A549 treated with RU486 at 1 μM for 4 hours (cell line): ENCODE measurements at places on chromosomes 13 and 19. TPM values are rescaled to one million over a fixed set of nuclear protein-coding genes. Genes with fewer than 3 reads are reported as not detected.

ZIK1 gene
- 0.06 TPM in 1 of 5 replicates, not detected in the others for total RNA-seq

FGF22 gene
- total RNA-seq, result 0.24 to 0.95 TPM (median 0.67 TPM) in 5 replicates

SIGLEC11 gene
- not detected in 5 replicates for total RNA-seq

CATSPERD gene
- total RNA-seq, result not detected in 5 replicates

KMT2B gene
- total RNA-seq, result 49.8 to 65.3 TPM (median 57.7 TPM) in 5 replicates

FOXA3 gene
- 0.58 to 1.1 TPM (median 0.81 TPM) in 5 replicates for total RNA-seq

CDKN2D gene
- total RNA-seq, result 4.2 to 6.2 TPM (median 5.3 TPM) in 5 replicates

ZNF835 gene
- not detected in 5 replicates for total RNA-seq

GPR18 gene
- not detected in 5 replicates for total RNA-seq

ANKLE1 gene
- 0.17 to 0.63 TPM (median 0.46 TPM) in 5 replicates for total RNA-seq

ZNF99 gene
- total RNA-seq, result not detected in 5 replicates

CEACAM4 gene
- total RNA-seq, result not detected in 5 replicates

COX7A1 gene
- total RNA-seq, result not detected in 5 replicates

REX1BD gene
- 43.0 to 66.6 TPM (median 58.2 TPM) in 5 replicates for total RNA-seq

ZNF616 gene
- total RNA-seq, result 0.45 to 1.2 TPM (median 0.82 TPM) in 5 replicates

RDH8 gene
- 0.26 to 0.75 TPM (median 0.53 TPM) in 5 replicates for total RNA-seq

ZNF729 gene
- not detected in 5 replicates for total RNA-seq

CAPN12 gene
- total RNA-seq, result 3.6 to 6.5 TPM (median 5.9 TPM) in 5 replicates

C3 gene
- 34.0 to 64.4 TPM (median 45.2 TPM) in 5 replicates for total RNA-seq

IGFL1 gene
- 2.2 to 3.1 TPM (median 2.6 TPM) in 5 replicates for total RNA-seq

CD37 gene
- not detected in 5 replicates for total RNA-seq

WDR88 gene
- total RNA-seq, result 0.16 TPM in 1 of 5 replicates, not detected in the others

CCNA1 gene
- 0.21 to 0.42 TPM (median 0.32 TPM) in 5 replicates for total RNA-seq

SKA3 gene
- 10.5 to 15.2 TPM (median 14.7 TPM) in 5 replicates for total RNA-seq
